ENCODE measurements at places on chromosomes 11 and 22.

DNA sequence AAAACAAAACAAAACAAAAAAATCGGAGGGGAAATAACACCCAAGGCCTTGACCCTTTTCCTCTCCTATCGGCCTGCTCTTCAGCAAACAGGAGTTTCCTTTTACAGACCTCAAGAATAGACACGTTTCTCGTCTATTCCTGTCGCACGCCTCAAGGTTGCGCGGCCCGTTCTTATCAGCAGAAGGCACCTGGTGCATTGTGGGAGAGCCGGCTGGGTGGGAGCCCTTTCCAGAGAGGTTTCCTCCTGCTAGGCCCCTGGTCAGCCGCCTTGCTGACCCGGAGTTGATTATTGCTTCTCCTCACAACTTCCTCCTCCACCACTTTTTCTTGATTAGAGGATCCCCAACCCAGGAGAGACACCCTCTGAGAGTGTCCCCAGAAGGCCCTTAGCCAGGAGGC lies 497.3 kb downstream of the MIAT start:
- DNase-seq, result no peak

DNA sequence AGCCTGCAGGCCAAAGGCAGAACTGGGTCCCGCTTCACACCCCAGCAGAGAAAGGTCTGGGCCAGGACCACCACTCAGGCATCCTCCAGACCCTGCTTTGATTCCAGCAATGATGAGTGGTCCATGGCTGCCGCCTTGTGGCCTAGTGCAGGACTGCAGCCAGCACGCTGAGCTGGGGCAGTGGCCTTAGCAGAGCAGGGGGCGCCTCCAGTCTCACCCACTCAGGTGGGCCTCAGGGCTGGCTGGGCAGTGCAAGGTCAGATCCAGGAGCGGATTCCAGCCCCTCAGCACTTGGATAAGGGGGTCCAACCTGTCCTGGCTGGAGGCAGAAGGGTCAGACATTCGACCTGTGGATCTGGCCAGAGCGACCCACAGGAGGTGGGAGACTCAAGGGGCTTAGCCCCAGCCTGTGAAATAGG lies 9.6 kb upstream of the PDE2A start:
- DNase-seq, result peak; percentile 20

- DNase-seq, result no peak
Observed at GRCh38 chr22:22841598-22841997, 46.0 kb upstream of the IGLL5 start.

DNA sequence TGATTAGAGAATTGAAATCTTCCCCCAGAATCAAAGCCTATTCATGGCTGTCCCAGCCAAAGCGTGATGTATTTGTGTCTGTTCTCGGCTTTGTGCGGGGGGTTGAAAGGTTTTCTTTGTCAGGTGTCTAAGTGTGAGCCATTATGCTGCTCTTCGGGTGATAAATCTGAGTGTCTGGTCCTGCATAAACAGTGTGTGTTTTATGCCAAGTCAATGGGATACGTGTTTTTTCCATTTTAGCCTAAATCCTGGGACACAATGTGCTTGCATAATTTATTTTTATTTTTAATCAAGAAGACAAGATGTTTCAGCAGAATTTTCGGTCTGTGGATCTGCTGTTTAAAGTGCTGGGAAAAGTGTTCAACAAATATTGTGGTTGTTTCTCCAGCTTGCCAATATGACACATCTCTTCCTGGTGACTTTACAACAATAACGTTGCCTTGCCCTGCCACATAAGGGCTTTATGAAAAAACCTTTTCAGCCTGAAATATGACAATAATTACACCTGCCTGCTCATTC lies 267.8 kb downstream of the TBC1D22A start:
- DNase-seq, result no peak

DNA sequence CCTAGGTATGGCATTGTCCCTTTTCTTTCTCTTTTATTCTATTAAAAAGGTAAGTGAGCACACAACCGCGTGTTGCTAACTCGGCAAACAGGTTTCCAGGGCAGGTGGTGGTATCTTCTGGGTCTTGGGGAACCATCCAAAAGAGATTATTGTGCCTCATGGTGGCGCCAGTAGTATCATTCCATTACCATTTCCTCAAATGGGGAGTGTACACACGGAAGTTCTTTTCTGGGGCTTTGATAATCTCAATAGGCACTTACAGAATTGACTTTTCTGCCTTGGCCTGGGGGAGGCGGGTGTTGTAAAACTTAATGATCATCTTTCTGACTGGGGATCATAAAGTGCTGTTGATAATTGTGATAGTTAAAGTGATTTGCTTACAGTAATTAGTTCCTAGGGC lies 234.1 kb downstream of the KIRREL3 start:
- peak; percentile 45 for DNase-seq

DNA sequence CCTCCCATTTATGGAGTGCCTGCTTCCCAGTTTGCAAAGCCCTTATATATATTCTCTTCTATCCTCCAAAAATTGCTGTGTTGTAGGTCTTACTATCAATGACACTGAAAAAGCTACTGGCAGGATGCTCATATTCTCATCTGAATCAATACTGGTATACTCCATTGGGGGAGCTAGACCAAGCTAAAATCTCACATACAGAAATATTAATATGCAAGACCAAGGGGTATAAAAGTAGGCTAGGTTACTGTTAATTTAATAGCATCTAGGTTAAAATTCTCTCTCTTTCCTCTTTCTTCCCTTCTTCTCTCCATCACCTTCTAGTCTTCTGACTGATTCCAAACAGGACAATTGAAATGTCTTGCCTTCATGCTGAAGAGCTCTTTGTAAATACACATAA lies 17.1 kb upstream of the BDNF start:
- DNase-seq, result no peak

DNA sequence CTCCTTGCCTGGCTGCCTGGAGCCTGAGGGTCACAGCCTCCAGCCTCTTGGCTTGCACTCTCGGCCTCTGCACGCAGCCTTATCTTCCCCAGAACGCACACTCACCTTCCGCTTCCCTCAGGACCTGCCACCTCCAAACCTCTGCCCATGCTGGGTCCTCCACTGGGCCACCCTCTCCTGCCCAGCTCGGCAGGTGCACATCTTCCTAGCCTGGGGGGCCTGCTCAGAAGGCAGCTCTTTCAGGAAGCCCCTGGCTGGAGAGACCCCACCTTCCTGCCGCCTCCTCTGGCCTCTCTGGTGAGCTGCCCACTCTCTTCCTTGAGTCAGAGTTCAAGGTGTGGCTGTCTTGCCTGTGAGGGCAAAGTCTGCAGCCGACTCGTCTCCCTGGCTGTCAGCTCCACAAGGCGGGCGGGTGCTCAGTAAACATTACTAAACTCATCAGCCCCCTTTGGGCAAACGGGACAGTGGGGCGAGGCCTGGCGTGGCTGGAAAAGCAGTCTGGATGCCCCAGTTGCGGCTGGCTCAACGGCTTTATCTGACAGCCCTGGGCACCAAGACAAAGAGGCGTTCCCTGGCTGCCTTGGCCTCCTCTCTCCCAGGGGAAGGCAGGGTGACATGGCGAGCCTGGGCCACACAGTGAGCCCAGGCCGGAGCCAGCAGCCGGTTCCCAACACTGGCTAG lies 1.7 kb upstream of the LINC01488 start:
- DNase-seq, result no peak

DNA sequence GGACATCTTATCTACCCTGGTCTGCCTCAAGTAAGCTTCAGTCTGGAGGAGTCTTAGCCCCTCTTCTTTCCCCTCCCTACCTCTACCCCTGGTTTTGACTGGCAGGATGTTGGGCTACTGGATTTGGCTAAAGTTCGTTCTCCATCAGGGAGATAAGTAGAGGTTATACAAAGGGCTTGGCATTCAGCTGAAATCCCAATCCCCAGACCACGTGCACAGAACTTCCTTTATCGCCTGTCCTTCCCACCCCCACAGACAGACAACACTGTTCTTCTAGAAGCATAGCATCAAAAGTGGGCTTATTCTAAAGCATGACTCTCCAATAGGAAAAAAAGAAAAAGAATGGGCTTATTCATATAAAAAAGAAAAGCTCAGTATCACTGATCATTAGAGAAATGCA lies 7.8 kb downstream of the PRG3 start:
- DNase-seq, result no peak

- DNase-seq, result no peak
Observed at GRCh38 chr11:35163702-35164496, 24.9 kb downstream of the CD44 start.

DNA sequence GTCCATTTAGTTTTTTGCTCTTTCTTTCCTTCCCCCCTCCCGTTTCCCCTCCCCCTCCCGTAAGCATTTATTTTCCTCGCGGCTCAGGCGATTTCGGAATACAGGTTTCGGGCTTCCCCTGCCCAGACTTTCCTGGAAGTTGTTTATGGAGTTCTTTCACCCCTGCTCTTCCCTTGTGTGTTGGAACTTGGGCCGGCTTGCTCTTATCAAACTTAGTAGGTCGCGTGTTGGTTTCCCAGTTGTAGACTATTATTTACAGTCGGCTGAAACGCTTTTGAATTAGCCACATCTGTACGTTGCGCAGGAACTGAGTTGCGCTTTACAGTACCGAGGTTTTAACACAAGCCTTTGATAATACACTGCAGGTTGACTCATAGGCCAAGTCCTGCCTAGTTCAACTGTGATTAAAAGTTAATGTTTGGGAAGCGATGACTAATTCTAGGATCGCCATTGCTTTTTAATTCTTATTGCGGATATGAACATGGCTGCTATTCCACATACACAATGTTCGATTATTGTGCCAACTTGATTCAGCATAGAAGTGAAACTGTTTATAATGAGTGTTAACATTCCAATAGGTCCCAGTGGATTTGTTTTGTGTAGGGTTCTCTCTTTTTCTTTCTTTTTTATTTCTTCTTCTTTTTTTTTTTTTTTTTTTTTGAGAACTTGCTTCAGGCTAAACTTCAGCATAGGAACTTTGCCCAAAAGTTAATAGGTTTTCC lies 1.7 kb downstream of the YAP1 start:
- no peak for DNase-seq

DNA sequence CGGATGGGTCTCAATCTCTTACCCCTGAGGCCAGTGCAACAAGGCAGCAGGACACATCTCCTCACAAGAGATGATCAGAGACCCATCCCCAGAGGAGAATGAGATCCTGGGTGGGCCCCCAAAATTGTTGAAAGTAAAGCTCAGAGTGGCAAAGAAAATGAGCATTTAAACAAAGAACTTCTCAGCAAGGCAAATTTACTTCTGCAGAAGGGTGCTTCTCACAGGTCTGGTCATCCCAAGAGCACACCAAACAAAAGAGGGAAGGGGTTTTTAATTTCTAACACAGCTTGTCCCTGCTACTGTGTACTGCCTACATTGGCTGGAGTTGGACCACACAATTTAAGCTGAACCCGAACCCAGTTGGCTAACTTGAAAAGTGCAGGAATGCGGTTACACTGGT lies 1628.6 kb upstream of the RAG2 start:
- DNase-seq, result no peak

DNA sequence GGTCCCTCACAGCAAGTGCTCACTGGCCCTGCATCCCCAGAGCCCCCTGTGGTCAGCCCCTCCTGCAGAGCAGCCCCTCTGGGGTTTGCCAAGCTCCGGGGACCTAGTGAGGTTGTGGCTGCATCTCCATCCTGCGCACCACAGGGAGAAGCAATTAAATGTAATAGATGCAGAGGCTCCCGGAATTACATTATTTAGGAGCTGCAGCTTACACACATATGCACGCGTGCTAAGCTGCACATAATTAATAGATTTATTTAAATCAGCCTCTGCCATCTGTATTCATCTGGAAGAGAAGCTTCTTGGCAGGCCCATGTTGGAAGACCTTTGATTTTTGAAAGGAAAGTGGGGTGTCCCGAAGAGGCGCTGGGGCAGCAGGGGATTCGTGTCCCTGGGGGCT lies 1271.5 kb downstream of the BRD1 start:
- no peak for DNase-seq

- DNase-seq, result peak; percentile 75
Observed at GRCh38 chr22:25930788-25931310, 188.9 kb downstream of the MYO18B start.

DNA sequence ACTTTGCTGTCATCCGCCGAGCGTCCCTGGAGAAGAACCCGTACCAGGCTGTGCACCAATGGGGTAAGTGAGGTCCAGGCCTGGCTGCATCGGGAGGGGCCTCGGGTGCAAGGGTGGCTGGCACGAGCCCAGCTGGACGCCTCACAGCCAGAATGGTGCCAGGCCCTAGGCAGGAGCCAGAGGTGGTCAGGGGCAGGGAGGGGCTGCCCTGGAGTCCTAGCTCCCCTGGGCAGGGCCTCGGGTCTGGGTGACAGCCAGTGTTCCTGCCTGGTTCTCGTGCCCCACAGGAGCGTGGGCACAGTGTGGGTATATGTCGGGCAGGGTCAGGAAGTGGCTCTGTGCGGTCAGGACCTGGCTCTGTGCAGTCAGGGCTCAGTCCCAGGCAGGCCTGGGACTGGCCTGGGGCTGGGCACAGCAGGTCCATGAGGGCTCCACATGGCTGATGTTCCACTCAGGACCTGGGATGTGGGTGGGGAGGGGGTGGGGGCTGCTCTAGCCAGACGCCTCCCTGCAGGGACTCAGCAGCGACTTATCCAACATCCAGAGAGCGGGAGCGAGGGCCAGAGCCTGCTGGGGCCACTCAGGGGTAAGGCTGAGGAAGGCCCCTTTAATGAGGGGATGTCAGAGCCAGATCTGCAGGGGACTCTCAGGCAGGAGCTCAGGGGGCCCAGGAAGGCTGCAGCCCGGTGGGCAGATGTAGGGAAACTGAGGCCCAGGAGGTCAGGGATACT lies 1.2 kb downstream of the TSPAN32 start:
- DNase-seq, result no peak

Measured in NCI-H510A treated with DMSO at 0.1 percent for 48 hours (cell line).